CD4-positive, alpha-beta T cell treated with Interferon gamma for 1 hour (primary cell): ENCODE measurements at places on chromosomes 13 and 19.
A peak's percentile ranks its signal among the peaks of the same experiment; 100 is the strongest.

DNA sequence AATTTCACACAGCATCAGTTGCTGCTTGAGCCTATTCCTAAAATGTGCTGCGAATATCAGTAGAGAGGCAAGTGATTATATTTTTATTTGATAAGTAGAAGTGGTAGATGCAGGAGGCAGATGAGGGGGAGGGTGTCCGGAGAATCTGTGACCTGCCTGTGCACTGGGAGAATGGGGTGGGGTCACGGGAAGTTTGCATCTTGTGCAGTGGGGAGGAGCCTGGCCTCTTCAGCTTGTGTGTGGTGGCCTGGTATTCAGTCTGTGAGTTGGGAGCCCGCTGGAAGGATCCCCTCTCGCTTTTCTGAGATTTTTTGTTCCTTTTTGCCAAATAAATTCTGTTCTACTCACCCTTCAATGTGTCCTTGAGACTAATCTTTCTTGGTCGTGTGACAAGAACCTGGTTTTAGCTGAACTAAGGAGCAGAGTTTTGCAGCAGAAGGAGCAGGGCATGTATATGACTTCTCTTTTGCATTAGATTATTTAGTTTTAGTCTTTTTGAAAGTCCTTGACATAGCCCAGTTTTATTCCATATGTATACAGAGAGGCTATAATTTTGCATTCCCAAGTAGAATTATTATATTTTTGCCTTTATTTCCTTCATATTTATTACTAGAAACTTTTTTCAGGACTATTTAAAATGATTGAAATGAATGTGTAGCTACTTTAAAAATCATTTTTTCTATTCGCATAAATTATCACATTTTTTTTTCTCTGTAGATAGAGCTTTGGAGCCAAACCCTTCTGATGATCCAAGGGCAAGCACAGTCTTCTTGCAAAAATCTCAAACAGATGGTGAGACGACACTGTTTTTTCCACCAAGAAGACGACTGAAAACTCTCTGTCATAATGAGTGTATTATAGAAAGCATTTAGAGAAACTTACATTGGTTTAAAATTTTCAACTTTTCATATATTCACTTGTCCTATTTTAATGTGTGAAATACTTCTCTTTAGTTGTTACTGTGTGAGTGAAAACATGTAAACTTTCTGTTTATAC lies 1257.2 kb downstream of the UQCRFS1 start:
- DNase-seq = no peak

GRCh38 chr13:75762076-75762937 lies 126.2 kb downstream of the LMO7 start:
- DNase-seq = no peak

DNA sequence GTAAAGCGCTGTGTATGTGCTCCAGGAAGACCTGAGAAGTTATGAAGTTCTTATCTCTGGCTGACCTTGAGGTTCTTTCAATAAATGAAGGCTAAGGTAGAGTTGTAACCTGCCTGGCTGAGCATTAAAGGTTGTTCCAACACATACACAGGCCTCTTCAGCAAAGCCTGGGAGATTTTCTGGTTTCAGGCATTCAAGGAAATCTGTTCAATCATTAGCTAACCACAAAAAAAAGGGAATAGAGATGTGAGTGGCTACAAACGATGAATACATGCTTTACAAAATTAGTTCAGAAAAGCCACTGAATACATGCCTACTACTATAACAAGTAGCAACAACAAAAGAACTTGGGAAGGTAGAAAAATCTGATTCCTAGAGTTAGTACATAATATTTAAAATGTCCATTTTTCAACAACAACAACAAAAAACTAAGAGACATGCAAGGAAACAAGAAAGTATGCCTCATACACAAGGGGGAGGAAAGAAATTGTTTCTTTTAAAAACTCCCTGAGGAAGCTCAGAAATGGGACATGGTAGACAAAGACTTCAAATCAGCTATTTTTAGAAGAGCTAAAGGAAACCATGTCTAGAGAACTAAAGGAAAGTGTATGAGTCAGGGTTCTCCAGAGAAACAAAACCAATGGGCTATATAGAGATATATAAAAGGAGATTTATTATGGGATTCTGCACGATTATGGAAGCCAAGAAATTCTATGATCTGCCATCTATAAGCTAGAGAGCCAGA lies 191.5 kb upstream of the IPO5 start:
- no peak for DNase-seq

DNA sequence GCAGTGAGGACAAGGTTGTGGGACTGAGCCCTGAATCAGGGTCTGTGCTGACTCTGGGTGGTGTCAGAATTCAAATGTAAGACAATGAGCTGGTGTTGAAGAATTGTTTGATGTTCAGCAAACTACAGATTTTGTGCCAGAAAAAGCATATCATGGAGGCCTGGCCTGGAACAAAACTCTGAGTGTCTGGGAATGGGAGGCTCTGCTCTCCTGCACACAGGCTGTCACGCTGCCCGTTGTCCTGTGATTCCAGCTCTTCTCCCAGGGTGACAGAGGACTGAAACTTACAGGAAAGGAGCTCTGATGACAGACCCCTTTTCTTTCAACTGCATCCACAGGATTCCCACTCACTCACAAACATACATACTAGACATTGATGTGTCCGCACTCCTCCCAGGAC lies 120.1 kb downstream of the ZNF486 start:
- DNase-seq = no peak

- DNase-seq = no peak
These were observed 482 bp downstream of the ARHGAP45 start for GRCh38 chr19:1067341-1067957.

GRCh38 chr13:21316376-21316775 lies 139.9 kb downstream of the MRPL57 start:
- DNase-seq = no peak

DNA sequence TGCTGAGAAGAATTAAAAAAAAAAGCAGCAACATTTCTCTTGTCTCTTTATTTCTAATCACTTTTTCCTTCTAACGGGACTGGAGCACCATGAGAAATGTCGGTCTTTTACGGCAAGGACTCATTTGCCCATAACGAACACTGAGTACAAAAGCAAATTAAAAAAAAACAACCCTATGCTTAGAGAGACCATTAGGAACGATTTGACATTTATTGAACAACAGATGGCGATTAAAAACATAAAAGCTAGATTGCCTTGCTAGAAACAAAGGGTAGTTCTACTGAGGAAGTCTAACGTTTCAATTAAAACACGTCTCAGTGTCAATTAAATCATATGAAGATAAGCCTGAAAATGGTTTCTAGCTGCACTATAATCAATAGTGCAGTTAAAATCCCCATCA lies 51.1 kb downstream of the OLFM4 start:
- no peak for DNase-seq

DNA sequence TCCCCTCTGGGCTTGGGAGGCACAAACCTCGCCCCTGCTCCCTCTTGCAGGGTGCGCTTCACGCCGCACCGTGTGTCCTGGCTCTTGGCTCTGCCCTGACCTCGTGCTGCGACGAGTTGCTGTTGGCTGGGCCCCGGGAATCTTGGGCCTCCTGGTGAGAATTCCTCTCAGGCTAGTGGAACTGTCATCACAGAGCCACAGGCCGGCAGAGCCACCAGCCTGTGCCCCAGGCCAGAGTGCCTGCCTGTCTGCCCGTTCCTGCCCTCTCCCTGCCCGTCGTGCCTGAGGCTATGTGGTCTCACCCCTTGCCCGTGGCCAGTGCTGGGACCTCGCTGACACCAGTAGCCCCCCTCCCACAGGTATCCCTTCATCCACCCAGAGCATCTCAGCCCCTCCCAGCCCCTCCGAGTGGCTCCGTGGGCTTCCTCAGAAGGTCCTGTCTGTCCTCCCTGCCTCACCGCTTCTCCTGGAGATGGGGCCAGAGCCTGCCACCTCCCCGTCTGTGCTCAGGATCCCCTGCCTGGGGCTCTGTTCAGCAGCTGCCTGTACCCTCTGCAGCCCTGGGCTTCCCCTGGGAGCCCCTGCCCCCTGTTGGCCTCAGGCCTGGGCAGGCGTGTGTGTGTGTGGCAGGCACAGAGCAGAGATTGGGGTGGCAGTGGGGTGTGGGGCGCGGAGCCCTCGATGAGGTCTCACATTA lies 13.3 kb downstream of the NDUFB7 start:
- no peak for DNase-seq

DNA sequence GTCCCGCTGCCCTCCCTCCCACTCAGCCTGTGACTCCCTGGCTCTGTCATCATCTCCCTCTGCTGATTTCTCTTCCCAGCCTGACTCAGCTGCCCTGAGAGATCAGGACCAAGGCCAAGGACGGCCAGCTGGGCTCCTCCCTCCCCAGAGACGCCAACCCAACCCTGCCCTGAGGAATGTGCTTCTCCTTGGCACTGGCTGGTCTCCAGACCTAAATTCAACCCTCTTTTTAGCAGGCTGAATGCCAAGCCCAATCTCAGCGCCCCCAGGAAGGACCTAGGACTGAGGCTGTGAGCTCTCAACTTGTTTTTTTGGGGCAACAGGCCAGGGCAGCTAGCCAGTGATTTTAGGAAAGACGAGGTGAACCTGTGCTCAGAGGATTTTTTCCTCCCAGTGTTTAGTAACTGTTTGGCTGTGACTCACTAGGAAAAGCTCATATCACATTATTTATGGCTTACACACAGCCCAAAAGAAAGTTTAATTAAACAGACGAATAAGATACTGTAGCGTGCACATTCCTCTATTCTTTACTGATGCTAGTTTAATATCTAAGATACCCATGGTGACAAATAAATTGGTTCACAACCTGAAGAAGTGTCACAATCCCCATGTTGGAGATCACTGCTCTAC lies 7.4 kb upstream of the IGFL1 start:
- no peak for DNase-seq

GRCh38 chr13:51786425-51787265 lies 17.3 kb downstream of the DHRS12 start:
- DNase-seq = no peak

GRCh38 chr19:16374436-16374835 lies 49.8 kb downstream of the KLF2 start:
- no peak for DNase-seq

DNA sequence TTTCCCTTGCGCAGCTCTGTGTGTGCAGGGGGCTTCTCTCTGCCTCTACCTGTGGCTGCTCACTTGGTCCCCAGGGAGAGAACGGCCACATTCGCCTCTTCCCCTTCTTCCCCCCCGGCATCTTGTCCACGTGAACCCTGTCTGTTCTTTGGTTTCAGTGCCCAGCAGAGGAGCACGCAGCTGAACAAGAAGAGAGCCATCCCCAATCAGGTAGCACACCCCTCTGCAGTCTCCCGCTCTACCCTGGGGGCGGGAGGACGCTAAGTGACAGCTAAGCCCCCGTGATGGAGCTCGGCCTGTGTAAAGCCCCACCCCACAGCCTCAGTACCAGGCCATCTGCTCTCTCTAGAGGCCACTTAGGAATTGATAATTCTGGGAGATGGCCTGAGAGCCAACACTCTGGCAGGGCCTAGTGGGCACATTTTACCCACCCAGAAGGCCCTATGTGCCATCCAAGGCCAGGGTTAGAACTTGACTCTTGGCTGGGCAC lies 30.2 kb downstream of the TMED1 start:
- no peak for DNase-seq

- DNase-seq = peak; percentile 79
These were observed 19.9 kb downstream of the ZSWIM9 start for GRCh38 chr19:48190288-48190884.

- no peak for DNase-seq
These were observed 2.8 kb upstream of the KLF5 start for GRCh38 chr13:73055813-73056564.

DNA sequence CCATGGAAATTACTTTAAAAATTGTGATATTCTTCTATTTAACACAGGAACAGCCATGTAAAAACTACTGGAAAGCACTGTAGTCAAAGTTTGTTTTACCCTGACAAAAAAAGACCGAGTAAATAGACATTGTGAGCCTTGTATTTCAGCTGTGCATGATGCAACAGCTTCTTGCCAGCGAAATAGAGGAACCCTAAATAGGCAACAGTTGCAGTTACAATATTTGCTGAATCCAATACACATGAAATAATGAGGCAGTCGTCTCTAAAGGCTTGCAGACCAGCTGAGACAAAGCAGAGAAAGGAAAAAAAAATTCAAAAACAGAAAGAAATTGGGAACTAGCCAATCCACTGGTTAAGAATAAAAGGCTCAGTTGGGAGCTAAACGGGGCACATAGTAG lies 1001.1 kb downstream of the OLFM4 start:
- no peak for DNase-seq

- DNase-seq = no peak
These were observed 121.6 kb upstream of the ZNF507 start for GRCh38 chr19:32223595-32224370.

DNA sequence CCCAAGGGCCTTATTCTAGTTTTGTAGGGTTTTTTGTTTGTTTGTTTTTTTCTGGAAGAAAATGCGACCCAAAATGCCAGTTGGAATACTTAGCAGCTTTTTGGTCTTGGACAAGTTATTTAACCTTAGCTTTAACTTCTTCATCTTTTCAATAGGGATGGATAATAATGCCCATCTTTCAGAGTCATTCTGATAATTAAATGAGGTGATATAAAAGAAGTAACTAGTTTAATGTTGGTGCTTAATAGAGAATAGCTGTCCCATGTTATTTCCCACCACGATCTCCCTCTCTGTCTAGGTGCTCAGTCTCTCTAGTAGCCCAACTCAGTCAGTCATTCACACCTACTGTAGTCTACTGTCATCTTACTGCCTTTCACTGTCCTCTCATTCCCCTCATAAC lies 8.0 kb downstream of the LSM14A start:
- DNase-seq = no peak

- no peak for DNase-seq
These were observed 1.5 kb downstream of the ATP8B3 start for GRCh38 chr19:1810439-1811160.

- no peak for DNase-seq
These were observed 10.7 kb downstream of the RFX2 start for GRCh38 chr19:6099599-6099998.

DNA sequence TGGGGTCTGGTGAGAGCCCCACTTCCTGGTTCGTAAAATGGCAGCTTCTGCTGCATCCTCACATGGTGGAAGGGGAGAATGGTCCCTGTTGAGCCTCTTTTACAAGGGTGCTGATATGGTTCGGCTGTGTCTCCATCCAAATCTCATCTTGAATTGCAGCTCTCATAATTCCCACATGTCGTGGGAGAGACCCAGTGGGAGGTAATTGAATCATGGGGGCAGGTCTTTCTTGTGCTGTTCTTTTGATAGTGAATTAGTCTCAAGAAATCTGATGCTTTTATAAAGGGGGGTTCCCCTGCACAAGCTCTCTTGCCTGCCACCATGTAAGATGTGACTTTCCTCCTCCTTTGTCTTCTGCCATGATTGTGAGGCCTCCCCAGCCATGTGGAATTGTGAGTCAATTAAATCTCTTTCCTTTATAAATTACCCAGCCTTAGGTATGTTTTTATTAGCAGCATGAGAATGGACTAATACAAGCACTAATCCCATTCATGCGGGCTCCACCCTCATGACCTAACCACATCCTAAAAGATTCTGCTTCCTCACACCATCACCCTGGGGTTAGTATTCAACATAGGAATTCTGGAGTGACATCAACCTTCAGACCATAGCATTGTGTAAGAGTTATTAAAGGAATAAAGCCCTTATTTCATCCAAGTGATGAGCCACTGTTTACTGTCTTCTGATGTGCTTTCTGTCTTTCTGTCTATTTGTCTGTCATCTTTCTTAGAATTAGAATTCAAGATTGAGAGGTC lies 159.0 kb upstream of the IRS2 start:
- DNase-seq = no peak
